GM12865 (cell line): ENCODE measurements at places on chromosomes 5 and 9.

GRCh38 chr5:81125959-81126358 is 107.2 kb upstream of the CKMT2 start:
- no peak for DNase-seq

- DNase-seq = no peak
Observed at GRCh38 chr9:12794101-12794799, 19.4 kb downstream of the LURAP1L start.

- DNase-seq = no peak
Observed at GRCh38 chr9:127368852-127369402, 28.0 kb upstream of the SLC2A8 start.

DNA sequence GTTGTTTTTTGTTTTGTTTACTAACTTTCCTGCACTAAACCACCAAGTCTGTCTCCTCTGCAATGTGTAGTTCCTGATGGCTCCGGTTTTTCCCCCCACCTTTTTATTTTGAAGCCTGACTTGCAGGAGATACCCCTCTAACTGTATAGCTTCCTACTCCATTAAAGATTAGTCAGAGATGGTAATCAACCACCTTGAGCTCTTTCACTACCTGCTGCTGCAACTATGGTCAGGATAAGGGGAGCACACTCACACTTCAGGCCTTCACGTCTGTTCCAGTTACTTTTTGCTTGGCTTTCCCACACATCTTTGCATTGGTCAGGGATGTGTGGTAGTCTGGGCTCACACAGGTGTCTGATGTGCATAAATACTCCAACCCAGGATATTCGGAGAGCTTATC is 63.4 kb downstream of the NR6A1 start:
- DNase-seq = no peak

DNA sequence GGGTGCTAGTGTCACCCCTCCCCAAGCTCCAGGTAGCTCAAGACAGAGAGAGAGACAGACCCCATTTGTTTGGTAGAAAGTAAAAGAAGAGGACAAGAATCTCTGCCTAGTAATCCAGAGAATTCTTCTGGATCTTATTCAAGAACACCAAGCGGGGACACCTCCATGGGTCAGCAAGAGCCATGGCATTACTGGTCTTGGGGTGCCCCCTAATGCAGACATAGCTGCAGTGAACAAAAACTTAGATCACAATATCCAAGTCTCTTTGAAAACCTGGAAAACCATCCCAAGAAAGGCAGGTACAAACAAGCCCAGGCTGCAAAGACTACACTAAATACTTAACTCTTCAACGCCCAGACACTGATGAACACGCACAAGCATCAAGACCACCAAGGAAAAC is 29.9 kb upstream of the PDE4D start:
- no peak for DNase-seq

GRCh38 chr9:72588336-72588735 is 66.9 kb downstream of the TMC1 start:
- no peak for DNase-seq

DNA sequence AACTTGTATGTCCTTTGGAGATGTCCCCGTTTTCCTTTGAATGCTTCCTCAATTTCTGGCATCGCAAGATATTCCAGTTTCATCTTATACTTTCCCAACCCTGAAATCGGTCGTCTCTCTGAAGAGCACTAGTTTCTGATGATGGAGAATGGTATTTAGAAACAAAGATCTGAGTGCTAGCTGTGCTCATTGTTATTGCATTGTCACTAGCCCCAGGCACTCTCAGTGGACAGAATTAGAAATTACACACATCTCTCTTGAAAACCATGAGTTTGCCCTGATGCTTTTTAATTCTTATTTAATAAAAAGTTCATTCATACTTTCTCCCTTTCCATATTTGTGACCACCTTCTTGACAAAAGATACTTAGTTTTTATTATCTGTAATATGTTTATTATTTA is 67.7 kb downstream of the C9orf152 start:
- no peak for DNase-seq

DNA sequence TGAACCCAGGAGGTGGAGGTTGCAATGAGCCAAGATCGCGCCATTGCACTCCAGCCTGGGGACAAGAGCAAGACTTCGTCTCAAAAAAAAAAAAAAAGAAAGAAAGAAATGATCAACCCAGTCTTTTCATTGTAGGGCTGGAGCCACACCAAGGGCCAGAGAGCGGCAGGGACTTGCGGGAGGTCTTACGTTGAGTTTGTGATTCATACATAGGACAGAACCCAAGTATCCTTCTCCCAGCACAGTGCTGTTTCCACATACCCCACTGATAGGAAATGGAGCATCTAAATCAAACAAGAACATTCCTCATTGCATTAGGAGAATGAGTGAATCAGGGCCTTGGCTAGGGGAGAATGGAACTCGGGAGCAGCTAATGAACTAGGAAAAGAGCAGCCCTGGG is 3.5 kb upstream of the TNIP1 start:
- no peak for DNase-seq

- no peak for DNase-seq
Observed at GRCh38 chr9:124696101-124696500, 75.0 kb downstream of the NR6A1 start.

- DNase-seq = no peak
Observed at GRCh38 chr5:158127536-158127935, 268.6 kb upstream of the CLINT1 start.

GRCh38 chr9:14523545-14523944 is 169.7 kb downstream of the ZDHHC21 start:
- DNase-seq = no peak

DNA sequence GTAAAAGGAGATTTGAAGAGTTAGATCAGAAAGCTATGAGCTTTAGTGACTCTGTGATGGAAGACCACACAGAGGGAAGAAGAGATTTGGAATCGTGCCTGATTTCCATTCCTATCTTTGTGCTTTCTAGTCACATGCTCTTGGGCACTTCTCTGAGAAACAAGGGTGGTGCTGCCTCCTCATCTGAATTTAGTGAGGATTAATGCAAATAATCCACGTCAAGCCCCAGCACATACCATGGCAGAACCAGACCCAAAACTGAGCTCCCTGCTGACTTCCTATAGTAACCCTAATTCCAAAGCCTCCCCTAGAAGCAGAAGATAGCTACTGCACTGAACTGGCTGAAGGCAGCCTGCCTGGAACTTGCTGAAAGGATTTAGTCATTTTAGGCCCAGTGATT is 17.7 kb downstream of the SLC45A2 start:
- no peak for DNase-seq

DNA sequence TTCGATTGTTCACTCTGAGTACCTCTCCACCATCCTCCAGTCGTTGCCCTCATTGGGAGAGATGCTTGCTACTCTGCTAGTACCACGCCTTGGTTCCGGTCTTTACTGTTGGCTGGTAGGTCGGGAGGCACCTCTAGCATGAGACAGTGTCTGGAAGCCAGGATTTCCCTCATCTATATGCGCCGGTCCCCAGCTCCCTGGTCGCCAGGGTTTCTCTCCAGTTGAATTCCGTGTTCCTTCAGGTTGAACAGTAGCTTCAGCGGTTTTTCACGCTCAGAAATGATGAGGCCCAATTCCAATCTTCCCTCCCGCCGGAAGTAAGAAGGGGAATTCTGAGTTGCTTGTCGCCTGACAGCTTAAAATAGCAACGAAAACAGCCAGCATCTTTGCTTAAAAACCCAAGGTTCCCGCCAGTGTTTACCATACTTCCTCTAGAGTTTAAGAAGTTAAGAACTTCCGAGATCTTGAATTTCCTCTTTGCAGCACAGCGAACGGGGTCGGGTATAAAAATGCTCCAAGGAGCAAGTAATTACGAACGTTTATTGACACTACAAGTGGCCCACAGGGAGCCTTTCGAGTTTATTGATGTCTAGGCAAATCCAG is 1.3 kb upstream of the ST8SIA4 start:
- DNase-seq = peak; percentile 86

DNA sequence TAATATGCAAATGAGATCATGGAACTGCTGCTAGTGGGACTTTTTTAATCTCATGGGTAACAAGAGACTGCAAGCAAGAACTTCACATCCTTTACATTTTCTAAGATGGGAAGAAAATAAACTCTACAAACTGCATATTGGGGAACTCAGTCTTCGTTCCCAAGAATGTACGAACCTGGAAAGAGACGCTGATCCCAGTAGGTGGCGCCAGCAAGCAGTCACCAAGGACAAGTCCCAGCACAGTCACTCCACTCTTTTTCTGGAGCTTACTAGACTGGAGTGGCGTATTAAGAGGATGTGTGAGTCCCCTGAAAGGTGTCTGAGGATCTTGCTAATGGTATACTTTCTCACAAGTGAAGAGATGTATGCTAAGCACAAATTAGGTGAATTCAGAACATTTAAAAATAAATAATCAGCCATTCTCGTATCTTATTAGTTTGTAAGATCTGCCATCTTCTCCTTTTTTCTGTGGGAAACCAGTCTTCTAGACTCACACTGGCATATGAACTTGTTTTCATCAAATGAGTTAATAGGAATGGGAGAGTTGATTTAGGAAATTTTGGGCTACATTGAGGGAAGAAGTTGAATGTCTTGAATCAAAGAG is 16.0 kb upstream of the PUM3 start:
- DNase-seq = peak; percentile 64

DNA sequence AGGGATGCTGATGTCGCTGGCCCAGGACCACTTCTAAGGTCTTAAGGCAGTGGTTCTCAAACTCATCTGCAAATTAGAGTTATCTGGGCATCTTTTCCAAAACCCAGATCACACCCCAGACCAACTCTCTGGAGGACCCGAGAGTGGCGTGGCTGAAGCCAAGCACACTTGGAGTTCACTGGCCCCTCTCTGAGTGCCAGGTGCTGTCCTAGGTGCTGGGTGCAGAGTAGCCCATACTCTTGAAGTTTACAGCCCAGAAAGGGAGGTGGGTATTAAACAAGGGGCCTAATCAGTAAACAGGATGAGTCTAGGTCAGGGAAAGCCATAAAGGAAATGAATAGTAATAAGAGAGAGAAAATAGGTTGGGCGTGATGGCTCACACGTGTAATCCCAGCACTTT is 17.6 kb downstream of the CAMK2A start:
- no peak for DNase-seq

DNA sequence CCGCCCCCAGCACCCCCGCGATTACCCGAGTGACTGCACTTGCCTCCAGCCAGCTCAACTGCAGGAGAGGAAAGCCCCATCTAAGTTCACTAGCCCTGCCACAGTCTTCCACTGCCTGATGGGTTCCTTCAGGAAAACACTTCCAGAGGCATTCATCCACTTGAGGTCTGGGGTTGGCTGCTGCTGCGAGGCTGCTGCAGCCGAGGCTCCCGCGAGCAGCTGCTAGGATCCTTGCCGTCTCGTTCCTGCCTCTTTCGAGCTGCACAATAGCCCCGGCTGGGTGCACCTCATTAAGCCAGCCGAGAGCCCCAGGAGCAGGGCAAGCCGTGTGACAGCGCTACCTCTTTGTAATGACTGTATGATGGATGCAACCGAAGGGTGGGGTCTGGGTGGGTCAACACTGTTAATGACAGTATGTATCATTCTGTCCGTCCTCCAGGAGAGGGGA is 24.2 kb upstream of the ELAVL2 start:
- no peak for DNase-seq

- peak; percentile 82 for DNase-seq
Observed at GRCh38 chr5:131281133-131281867, 17.4 kb downstream of the CDC42SE2 start.

DNA sequence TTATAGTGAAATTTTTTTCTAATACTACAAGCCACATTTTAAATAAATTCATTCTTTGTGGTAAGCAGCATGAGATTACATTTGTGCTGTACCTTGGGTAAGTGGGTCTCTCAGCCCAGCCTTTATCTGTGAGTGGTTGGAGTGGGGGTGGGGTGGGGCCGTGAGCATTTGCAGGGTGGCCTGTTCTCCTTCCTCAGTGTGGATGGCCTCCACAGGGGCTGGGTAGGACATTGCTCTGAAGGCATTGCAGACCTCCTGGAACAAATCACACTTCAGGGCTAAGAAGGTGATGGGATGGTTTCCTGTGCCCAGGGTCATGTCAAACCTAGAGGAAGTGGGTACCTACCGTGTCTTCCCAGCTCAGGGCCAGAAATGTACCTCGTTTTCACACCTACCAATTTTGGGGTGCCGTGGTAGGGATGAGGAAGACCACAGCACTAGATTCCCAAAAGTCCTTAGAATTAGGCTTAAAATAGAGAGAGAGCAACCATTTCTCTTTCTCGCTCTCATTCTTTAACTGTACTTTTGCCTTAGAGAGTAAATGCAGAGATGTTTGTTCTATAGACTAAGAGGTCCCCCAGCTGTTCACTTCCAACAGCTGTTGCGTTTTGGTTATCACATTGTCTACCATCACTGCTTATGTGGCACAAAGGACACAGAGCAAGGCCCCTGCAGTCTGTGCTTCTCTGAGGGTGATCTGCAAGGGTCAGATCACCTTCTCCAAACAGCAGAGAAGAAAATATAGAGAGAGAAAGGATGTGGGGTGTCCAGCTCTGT is 83.4 kb upstream of the CTSL start:
- DNase-seq = no peak

GRCh38 chr5:88827997-88828396 is 55.0 kb downstream of the MEF2C start:
- no peak for DNase-seq

GRCh38 chr5:68771221-68771620 is 322.6 kb upstream of the SLC30A5 start:
- no peak for DNase-seq

DNA sequence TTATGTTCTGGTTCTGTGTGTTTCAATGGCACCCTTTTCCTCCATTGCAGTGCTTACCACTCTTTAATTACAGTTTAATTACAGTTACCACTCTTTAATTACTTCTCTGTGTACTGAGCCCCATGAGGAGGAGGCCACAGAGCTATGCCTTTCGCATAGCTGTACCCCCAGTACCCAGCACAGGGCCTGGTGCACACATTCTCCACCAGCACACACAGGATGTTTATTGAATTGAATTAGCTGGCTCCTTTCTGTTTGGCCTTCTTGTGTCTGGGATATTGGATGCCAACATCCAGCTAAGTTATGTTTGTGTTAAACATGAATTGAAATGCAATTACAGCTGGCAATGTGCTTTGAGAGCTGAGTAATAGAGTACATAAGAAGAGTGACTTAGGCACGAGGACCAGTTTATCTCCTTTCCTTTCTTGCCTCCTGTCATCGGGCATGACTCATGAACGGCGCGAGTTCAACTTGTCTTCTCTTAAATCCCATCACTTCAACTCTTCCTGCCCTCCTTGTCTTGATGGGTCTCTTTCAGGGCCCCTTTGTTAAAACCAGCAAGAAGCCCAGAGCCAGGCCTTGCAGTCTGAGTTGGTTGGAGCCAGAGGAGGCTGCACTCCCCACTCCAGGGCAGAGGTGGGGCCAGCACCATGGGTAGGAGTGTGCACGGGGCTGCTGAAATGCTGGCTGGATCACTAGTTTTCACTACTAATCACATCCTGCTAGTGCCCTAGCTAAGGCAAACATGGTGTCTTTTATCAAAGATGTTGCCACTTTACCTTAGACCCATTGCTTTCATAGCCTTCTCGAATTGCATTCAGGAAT is 37.4 kb downstream of the MVB12B start:
- DNase-seq = no peak

DNA sequence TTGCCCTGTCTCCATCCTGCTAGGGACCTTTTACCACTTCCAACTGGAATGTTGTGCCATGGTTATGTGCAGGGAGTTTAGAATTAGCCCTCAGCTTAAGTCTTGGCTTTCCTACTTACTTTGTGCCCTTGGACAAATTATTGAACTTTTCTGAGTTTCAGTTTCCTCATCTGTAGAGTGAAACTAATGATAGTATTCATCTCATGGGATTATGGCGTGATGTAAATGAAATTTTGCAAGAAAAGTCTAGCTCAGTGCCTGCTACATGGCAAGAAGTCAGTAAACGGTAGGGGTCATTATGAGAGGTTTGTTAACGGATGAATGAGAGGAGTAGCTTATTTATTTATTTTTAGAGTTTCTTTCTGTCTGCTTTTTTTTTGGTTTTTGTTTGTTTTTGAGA is 1.8 kb downstream of the MVB12B start:
- DNase-seq = no peak

- DNase-seq = peak; percentile 46
Observed at GRCh38 chr5:95617057-95617456, 2.8 kb upstream of the GPR150 start.
